ENCODE measurements at places on chromosomes 5 and 9. TPM values are rescaled to one million over a fixed set of nuclear protein-coding genes. Genes with fewer than 3 reads are reported as not detected.

GRCh38 chr9:12878351-12878978 is 103.6 kb downstream of the LURAP1L start:
- peak; percentile 47 for DNase-seq

DNA sequence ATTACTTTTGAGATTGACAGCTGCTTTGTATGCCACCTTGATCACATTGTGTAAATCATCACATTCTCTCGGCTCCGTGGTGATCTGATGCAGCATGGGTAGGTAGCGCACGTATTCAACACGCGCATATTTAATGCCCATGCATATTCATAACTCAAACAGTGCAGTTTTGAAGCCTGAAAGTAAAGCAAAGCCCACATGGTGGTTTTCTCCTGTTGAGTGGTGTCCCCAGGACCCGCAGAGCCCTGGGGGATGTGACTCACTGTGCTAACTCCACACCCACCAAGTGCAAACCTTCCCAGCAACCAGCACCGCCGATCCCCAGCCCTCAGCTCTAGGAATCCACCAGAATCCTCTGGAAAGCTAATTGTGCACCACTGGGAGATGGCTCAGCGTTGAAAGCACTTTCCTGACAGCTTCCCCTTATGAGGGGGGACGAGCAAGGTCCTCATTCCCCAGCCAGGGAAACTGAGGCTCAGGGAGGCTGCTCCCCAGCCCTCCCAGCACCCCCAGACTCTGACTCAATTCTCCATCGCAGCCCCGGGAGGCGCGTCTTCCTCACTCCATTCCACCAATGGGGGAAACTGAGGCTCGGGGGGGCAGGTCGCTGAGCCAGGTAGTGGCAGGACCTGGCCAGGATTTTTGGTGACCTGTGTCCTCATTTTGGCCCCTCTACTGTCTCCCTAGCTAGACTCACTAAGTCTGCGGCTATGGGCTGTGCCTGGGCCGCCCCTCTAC is 46.4 kb downstream of the SARDH start:
- DNase-seq, result peak; percentile 43

DNA sequence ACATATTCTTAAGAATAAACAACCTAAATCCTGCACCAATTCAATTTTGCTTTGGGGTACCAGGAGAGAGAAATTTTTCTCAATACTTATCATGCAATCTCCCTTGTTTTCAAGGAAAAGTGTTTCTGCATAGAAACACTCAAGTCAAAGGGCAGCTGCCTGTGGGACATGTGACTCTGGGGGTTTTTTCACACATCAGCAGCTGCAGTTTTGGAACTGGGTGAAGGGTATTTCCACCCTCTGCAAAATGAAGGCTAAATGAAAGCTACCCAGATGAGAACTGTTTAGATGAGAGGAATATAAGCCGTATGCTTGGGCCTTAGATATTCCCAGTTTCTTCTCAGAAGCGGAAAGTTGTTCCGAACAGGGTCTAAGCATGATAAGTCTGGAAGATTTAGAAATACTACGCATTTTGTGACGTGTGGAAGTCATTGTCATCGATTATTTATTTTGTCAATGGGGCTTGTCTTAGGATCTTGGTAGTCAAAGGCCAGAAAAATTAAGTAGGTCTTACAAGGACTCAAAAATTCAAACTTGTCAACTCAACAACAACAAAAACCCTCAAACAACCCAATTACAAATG is 64.3 kb upstream of the BOD1 start:
- no peak for DNase-seq

GRCh38 chr9:84146893-84147710 is 166.5 kb downstream of the RMI1 start:
- no peak for DNase-seq

GRCh38 chr5:100726116-100726515 is 177.0 kb downstream of the ST8SIA4 start:
- no peak for DNase-seq

- no peak for DNase-seq
Measured at GRCh38 chr9:117403403-117403811, 11.4 kb downstream of the ASTN2 start.

Gene GBGT1
- polyA plus RNA-seq, result 3.2 TPM

Gene GABBR2
- 14.2 TPM for polyA plus RNA-seq

Gene NUTM2G
- polyA plus RNA-seq, result not detected

DNA sequence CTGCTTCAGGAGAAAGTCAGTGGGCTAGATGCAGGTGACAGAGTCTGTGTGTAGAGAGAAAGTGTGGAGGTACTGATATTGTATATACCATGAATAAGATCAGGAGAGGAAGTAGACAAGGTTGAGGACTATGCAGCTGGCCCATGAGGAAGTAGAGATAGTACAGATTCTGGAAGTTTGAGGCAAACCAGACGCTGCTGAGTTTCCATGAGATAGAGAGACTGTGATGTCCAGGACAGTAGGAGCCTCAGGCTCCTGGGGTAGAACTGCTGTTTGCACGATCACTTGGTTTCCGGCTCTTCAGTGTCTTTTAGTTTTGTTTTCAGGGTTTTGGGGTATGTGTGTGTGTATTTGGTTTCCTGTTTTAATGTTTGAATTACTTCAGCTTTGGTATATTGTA is 13.6 kb downstream of the OTULINL start:
- DNase-seq, result no peak
